Naive thymus-derived CD4-positive, alpha-beta T cell (primary cell): ENCODE measurements at places on chromosomes 12 and 14.
A peak's percentile ranks its signal among the peaks of the same experiment; 100 is the strongest.

DNA sequence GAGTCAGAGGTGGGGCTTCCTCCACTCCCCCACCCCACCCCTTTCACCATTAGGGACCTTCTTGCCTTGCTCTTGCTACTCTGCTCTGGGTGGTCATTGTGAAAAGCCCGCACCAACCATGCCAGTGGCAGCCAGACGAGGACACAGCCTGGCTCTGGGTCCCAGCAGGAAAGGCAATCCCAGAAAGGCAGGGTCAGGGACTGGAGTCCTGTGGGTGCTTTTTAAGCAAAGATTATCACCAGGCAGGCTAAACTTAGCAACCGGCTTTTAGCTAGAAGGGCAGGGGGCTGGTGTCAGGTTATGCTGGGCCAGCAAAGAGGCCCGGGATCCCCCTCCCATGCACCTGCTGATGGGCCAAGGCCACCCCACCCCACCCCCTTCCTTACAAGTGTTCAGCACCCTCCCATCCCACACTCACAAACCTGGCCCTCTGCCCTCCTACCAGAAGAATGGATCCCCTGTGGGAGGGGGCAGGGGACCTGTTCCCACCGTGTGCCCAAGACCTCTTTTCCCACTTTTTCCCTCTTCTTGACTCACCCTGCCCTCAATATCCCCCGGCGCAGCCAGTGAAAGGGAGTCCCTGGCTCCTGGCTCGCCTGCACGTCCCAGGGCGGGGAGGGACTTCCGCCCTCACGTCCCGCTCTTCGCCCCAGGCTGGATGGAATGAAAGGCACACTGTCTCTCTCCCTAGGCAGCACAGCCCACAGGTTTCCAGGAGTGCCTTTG, 1.2 kb upstream of the GAPDH start:
- peak overlapping the region; percentile 97 for H3K4me3 ChIP-seq
- peaks cover 56% of the 10 kb centered on the region for H3K36me3 ChIP-seq
- no peaks in the 10 kb centered on the region for H3K27me3 ChIP-seq
- H3K4me1 ChIP-seq = peaks cover 43% of the 10 kb centered on the region
- DNase-seq = peak; percentile 20

DNA sequence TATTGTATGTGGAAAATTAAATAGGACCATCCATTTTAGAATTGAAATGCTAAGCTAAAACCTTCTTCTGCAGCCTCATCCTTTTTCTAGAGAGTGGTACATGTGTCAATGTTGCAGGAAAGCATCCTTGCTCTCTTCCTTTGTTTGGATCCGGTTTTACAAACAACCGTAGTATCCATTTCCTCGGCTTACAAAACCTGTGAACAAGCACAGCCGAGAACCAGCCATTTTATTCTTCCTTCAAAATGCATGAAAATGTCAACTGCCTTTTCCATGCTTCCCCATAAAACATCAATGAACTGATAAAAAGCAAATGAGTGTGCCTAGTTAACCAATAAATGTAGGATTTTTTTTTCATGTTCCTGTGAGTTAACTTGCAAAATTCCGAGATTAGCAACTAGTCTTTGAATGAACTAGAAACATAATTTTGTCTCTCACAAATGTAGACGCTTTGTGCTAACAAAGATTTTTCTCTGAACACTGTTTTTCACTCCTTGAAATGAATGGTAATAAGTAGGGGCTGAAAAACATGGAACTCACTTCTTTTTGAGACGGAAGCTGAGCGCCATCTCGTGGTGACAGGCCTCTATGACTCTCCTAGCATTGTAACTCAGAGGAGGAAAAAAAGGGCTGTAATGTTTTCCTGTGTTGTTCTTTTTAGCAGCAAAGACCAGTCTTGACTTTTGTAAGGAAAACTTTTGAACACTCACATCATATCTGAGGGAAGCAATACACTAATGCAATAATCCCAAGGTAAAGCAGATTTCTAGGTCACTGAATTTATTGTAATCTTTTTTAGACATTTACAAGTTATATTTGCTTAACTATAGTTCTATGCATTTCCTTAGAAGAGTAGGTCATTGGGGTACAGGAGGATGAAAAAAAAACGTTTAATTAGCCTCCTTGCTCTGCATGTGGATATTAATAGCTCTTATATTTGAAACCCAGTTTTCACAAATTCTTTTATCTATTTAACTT, 157.4 kb upstream of the FOXG1 start:
- no peak overlapping the region for H3K4me3 ChIP-seq
- no peaks in the 10 kb centered on the region for H3K4me1 ChIP-seq
- DNase-seq = no peak
- no peak overlapping the region for H3K27ac ChIP-seq

- no peak for DNase-seq
- H3K36me3 ChIP-seq = peaks cover 64% of the 10 kb centered on the region
- no peaks in the 10 kb centered on the region for H3K27me3 ChIP-seq
- H3K27ac ChIP-seq = no peak overlapping the region
- no peaks in the 10 kb centered on the region for H3K4me1 ChIP-seq
- H3K4me3 ChIP-seq = no peak overlapping the region
These were observed 33.9 kb upstream of the ALDH2 start for GRCh38 chr12:111732786-111733185.

DNA sequence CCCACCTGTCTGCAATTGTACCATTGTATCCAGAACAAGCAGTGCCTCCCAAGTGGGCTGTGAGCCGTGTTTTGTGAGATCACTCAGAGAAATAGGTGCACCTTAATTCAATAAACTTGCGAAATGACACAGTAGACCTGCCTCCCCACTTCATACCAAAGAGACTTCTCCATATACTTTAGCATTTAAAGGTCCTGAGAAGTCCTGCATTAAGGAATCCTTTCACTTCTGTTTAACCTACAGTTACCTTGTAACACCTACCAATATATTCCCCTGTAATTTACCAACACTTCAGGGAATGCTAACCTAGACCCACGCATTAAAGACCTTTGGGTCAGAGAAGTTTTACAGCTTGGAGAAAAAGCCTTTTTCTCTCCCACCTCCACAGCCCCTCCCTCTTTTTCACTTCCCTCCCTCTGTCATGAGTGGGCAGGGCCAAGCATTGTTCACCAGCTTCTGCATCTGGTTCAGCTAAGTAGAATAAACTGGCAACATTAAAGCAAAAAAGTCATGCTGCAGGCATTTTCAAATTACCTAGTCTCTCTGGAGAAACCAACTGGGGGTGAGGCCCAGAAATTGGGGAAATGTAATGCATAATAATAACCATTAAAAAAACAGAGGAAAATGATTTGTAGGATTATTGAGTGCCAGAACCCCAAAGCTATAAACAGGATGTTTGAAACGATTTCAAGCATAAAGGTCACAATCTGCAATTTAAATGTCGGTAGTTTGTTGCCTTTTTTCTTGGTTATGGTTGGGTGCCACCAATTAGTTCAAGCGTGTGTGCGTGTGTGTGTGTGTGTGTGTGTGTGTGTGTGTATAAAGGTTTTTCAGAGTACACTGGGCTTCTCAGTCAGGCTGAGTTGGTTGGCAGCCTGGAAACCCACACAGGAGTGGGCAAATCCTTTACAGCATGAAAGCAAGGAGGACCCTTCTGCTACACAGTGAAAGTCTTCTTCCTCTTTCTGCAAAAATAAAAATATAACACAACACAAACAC, 13.7 kb upstream of the WSCD2 start:
- H3K27ac ChIP-seq = no peak overlapping the region
- no peak overlapping the region for H3K4me3 ChIP-seq
- no peaks in the 10 kb centered on the region for H3K4me1 ChIP-seq

GRCh38 chr14:65169351-65169750, 67.0 kb upstream of the MAX start:
- H3K36me3 ChIP-seq = no peaks in the 10 kb centered on the region
- H3K27me3 ChIP-seq = peaks cover 5% of the 10 kb centered on the region
- peaks cover 4% of the 10 kb centered on the region for H3K4me1 ChIP-seq

DNA sequence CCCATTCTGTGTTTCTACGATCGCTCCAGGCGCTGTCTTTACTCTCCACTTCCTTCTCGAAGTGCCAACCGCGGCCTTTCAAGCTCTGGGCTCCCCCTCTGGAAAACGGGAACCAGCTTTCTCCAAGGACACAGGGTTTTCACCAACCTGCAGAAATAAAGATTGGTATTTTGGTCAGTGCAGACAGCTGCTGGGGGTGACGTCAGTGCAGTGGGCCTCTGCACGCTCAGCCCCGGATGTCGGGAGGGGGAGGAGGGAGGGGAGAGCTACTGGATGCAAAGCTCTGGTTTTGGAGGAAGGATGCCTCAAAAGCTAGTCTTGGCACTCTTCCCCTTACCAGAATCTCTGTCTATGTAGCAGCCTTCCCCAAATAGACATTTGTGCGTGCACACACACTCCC, 19.9 kb downstream of the HRK start:
- no peaks in the 10 kb centered on the region for H3K36me3 ChIP-seq
- no peaks in the 10 kb centered on the region for H3K27me3 ChIP-seq
- no peaks in the 10 kb centered on the region for H3K4me1 ChIP-seq
- no peak overlapping the region for H3K27ac ChIP-seq
- H3K4me3 ChIP-seq = no peak overlapping the region

DNA sequence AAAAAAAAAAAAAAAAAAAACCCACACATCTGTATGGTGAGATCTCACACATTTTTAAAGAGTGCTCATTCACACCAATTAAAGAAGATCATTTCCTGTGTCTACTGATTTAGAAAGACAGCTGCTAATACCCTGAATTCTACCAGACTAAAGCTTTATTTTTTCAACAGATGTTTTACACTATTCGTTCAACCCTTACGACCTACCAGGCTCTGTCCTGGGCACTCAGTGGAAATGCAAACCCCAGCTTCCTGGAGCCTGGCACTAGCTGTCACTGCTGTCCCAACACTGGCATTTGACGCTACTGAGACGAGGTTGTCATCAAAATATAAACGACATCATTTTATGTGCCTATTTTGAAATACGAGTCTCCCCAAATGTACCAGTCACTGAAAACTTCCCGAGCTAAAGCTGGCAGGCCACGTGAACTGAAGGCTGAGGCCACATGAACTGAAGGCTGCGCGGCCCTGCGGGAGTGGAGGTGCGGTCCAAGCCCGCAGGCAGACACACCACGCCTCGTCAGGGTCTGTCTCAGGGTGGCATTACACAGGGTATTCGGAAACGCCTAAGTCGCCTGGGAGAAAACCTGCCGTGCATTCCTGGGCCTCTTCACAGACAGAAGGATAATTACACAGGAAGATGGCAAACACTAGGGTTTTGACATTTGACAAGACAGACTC, 27.2 kb downstream of the SLC15A4 start:
- no peaks in the 10 kb centered on the region for H3K36me3 ChIP-seq
- peaks cover 67% of the 10 kb centered on the region for H3K4me1 ChIP-seq
- no peaks in the 10 kb centered on the region for H3K27me3 ChIP-seq
- DNase-seq = no peak
- no peak overlapping the region for H3K4me3 ChIP-seq
- peak overlapping the region; percentile 11 for H3K27ac ChIP-seq

DNA sequence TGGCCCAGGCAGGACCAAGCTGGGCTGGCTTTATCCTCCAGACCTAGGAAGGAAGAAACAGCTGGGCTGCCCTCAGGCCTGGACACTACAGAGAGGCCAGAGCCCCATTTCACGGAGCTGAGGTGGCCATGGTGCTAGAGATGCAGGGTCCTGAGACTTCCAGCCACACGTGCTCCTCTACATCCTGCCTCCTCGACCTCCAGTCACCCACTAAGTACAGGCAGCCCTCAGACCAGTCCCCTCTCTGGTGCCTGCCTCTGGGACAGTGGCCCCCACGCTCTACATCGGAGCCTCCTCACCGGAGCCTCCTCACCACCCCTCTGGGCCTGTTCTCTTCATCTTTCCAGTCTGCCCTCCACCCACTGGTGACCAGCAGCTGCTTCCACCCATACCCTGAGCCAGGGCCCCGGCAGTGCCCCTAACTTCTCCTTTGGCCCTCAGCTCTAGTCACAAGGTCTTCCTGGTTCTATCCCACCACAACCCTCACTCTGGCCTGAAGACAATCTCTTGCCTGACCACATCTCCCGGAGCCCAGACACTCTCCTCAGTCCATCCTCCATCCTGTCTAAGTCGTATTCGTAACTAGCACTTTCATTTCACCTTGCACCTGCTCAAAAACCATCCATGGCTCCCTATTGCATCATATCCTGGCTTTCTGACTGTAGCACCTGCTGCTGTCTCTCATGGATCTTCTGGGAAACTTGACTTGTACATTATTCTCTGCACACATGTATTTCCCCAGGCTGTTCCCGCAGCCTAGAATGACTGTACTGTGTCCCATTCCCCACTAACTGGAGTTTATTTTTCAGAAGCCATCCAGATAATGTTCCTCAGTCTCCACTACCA, 43.9 kb downstream of the DIO3 start:
- no peaks in the 10 kb centered on the region for H3K36me3 ChIP-seq
- no peaks in the 10 kb centered on the region for H3K4me1 ChIP-seq
- no peak for DNase-seq
- H3K27ac ChIP-seq = no peak overlapping the region
- H3K27me3 ChIP-seq = no peaks in the 10 kb centered on the region

DNA sequence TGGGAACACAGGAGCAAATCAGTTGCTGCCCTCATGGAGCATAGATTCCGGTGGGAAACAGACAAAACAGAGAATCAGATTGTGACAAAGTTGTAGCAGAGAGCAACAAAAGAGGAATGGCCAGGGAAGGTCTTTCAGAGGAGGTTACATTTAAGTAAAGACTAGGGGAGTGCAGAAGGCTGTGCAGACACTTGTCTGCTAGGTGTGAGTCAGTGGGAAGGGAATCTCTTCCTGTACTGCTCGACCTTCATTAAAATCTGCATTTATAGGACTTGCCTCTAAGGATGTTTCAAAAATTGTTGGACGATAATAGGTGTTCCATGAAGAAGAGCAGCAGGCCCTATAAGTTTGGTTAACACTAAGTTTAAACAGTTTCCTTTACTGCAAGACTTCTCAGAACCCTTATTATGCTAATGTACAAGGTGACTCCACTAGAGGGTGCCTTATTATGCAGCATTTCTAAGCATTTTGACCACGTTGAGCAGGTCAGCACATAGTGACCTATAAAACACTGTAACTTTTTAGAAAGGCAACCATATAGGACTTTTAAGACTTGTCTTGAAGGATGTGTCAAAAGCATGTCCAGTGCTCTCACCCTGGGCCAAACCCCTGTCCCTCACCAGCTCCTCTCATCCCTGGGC, 91.8 kb upstream of the RIC8B start:
- H3K27me3 ChIP-seq = no peaks in the 10 kb centered on the region
- H3K4me1 ChIP-seq = no peaks in the 10 kb centered on the region
- no peak for DNase-seq
- H3K36me3 ChIP-seq = no peaks in the 10 kb centered on the region
- no peak overlapping the region for H3K4me3 ChIP-seq

DNA sequence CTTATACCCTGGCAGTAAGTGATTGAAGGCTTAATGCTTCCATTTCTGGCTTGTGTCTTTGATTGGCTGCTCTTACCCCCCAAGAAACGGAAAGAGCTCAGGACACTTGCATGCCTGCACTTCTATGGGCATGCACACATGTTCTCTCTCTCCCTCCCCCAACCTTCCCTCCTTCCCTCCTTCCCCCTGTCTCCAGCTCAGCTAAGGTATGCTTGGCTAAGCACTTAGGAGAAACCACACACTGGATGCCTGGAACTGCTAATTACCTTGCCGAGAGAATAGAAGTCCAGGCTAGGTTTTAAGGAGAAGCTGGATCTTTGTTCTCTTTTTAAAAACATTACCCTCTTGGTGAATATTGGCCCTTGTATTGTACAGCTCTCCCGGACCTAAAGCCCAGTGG, 1072.8 kb upstream of the TMEM132C start:
- no peaks in the 10 kb centered on the region for H3K4me1 ChIP-seq
- H3K27ac ChIP-seq = no peak overlapping the region
- no peaks in the 10 kb centered on the region for H3K27me3 ChIP-seq
- DNase-seq = no peak
